ENCODE measurements at places on chromosomes 2 and 18.

DNA sequence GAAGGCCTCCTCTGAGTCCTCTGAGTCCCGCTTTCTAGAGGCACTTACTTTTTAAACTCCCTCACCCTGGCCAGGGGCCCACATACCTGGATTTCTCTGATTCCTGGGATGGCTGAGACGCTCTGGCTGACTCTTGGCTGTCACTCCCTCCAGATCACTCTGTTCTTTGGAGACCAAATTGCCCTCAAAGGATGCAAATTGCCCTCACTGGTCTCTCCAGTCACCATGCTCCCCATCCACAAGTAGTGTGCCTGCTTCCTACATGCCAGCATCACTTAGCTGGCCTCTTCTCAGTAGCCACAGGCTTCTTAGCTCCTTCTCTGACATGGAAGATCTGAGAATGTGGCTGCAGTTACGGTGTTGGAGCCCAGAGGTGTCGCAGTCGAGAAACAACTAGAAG lies 41.3 kb upstream of the CCDC68 start:
- DNase-seq: no peak

DNA sequence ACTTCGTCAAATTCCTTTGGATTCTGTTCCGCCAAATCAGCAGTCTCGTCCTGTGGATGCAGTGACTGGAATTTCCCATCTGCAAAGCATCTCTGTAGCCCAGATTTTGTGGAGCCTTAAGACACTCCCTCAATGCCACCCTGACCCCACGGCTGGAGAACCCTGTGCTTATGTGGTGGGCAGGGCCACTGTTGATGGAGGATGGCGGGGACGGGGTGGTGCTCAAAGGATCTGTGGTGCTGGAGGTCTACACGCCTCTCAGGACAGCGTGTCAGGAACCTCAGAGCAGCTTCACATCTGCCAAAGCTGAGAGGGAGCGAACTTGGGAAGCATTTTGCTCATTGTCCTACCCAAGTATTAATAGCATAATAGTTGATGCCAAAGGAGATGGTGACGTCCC lies 200.1 kb downstream of the MGAT5 start:
- no peak for DNase-seq

DNA sequence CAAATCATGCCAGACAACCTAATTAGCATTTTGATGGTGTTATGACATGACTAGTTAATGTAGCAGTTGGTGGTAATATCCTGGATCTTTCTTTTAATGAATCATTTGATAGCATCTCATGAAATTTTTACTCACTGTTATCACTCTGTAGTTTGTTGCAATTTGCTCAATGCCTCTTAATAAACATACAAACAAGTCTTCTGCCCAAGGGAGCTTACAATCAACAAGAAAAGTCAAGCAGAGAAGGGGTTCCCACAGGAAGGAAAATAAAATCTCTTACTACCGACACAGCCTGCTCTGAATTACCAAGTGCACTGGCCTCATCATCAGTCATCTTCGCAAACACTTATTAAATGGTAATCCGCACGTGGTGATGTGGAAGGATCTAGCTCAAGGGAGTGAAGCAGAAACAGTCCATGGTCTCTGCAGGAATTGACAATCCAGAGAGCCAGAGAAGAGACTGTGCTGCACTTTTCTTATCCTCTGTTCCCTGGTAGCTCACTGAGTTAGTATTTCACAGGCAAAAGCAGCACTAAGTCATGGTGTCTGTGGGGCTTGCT lies 263.5 kb downstream of the EPHA4 start:
- DNase-seq: no peak

DNA sequence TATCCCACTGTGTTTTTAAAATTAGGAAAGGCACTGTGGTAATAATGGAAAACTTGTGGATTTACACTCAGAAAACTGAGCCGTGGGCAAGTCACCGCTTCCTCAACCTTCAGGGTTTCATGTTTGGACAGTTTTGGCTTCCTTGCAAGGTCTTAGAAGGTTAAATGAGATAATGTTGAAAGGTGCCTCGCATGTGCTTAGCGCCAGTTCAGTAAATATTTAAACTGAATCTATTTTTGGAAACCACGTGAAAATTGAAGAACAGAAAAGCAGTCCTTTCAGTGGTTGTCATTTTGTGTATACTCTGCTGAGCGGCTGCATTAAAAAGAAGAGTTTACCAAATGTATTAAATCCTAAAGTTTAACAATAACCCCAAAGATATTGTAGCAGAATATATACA lies 15.2 kb upstream of the AGAP1 start:
- DNase-seq: no peak

DNA sequence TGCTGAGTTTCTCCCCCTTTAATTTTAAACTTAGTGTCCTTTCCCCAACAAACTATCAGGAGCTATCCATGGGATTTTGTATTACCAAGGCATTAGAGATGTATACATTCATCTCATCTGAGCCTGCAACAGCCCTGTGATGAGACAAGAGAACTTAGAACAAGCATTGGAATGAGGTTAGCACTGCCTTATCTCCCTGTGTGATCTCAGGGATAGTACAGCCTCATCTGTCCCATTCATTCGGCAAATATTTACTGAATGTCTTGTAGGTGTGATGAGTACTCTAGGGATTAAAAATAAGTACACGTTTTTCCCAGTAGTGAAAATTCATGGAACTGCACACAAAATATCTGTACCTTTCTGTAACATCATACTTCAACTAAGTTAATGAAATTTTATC lies 45.6 kb downstream of the PAIP2B start:
- no peak for DNase-seq
